ENCODE measurements at places on chromosomes 2 and 18.
A peak's percentile ranks its signal among the peaks of the same experiment; 100 is the strongest.

- no peak for DNase-seq
These were observed 325.4 kb downstream of the ERBB4 start for GRCh38 chr2:212213191-212213590.

GRCh38 chr18:48615566-48616401 is 77.0 kb downstream of the CTIF start:
- no peak for DNase-seq

DNA sequence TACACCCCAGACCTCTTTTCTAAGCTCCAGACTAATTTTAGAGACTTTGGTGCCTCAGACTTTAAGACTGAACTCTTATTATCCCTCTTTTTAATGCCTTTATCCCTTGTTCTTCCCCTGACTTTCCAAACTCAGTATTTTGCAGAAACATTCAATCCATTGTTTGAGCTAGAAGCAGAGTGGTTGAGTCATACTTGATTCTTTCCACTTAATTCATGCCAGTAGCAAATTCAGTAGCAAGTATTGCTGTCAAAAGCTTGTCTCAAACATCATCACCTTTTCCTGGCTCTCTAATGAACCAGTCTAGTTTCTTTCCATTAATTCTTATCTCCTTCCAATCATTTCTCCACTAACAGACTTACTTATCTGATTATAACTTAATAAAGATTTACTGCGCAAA is 699.7 kb upstream of the ZNF804A start:
- no peak for DNase-seq

GRCh38 chr2:46469116-46469515 is 10.2 kb upstream of the TMEM247 start:
- DNase-seq, result no peak

DNA sequence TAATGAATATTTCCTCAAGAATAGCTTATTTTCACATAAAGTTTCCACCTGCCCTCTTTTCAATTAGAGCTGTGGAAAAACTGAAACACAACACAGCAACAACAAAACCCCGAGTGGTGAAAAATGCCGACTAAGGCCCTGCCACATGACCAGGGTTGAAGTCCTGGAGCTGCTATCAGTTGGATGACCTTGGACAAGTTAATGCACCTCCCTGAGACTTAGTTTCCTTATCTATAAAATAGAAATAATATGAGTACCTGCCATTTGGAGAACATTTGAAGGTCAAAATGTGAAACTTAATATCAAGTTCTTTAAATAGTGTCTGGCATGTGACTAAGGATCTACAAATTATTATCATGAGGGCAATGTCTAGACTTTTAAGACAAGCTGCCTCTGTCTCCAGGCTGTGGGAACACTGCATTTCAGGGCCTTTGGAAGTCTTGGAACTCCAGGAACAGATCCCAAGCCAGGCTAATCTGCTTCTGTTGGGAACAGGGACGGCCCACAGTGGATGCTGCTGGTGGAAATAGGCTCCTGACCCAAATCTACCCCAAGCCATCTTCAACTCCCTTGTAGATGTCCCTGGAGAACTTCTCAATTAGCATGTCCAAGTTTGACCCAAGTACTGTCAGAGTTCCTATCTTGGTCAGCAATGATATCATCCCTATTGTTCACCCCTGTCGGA is 42.0 kb upstream of the TRIB2 start:
- DNase-seq, result no peak

- DNase-seq, result no peak
These were observed 153.0 kb downstream of the ICOS start for GRCh38 chr2:204089574-204089973.

- no peak for DNase-seq
These were observed 99.9 kb downstream of the CLIP4 start for GRCh38 chr2:29215073-29215472.

- no peak for DNase-seq
These were observed 3.2 kb downstream of the GLI2 start for GRCh38 chr2:120738786-120739437.

- no peak for DNase-seq
These were observed 42.7 kb downstream of the CYP26B1 start for GRCh38 chr2:72104821-72105588.

- peak; percentile 60 for DNase-seq
These were observed 48.1 kb downstream of the TMEM185B start for GRCh38 chr2:120174963-120175581.

- no peak for DNase-seq
These were observed 415.9 kb downstream of the EPHA4 start for GRCh38 chr2:221156062-221156734.

DNA sequence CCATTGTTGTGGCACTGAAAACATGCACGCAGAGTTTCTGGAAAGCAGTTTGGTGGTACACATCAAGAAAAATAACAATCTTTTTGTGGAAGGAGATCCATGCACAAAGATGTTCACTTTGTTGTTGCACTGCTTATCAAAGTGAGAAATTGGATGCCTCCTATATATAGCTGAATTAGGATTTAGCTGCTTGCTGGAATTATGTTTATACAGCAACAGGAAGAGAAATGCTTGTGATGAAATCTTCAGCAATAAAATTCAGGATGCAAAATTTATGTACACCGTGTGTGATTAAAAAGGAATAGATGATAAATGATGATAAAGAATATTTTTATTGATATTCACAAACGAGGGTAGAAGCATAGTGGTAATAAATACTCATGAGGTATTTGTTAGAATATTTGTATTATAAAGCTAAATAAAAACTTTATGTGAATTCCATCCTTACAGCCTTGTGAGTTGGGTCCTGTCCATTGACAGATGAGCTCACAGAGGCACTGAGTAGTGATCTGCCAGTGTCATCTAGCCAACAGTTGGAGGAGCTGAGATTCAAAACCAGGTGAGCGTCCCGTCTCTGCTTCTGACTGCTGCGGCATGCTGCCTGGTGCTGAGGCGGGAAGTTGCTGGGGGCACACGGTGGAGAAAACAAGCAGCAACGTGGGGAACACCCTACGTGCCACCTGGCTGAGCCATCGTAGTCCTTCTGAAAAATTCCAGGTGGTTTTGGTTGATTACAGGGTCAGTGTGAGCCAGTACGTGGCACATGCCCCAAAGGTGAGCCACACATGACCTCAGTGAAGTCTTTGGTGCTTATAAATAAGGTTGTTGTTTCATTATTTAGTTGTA is 80.2 kb downstream of the ASAP2 start:
- no peak for DNase-seq

DNA sequence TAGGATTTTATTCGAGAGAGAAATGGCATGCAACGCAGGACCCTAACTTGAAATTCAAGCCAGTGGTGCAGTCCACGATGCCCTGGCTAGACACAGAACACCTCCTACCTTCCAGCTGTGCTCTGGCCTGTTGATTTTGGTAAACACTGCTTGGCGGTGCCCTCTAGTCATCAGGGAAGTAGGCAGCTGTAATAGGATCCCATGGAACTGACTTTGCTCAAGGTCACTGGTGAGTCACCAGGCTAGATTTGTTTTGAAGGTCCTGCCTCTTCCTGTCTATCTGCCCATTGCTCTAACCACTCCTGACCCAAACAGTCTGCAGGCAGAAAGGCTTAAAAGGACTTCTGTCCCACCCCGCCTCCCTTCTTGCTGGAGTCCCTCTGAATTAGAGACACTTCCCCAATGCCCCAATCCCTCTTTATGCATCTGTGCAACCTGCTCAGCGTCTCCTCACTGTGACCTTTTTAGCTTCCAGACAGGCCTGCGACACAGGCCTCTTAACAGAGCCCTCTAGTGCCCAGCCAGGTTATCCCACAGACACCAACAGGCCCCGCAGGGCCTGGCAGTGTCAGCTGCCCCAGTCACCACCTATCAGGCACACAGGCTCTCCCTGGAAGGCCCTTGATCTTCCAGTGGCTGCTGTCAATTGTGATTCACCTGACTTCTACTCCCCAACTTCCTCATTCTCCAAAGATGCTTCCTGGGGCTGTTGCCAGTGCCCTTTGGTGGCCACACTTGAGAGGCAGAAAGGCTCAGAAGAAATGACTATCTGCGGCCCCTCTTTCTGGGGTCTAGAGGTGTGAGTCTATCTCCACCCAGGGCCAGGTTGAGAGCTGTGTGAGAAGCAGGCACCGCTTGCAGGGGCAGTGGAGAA is 5.2 kb downstream of the TMEM127 start:
- DNase-seq, result peak; percentile 87

DNA sequence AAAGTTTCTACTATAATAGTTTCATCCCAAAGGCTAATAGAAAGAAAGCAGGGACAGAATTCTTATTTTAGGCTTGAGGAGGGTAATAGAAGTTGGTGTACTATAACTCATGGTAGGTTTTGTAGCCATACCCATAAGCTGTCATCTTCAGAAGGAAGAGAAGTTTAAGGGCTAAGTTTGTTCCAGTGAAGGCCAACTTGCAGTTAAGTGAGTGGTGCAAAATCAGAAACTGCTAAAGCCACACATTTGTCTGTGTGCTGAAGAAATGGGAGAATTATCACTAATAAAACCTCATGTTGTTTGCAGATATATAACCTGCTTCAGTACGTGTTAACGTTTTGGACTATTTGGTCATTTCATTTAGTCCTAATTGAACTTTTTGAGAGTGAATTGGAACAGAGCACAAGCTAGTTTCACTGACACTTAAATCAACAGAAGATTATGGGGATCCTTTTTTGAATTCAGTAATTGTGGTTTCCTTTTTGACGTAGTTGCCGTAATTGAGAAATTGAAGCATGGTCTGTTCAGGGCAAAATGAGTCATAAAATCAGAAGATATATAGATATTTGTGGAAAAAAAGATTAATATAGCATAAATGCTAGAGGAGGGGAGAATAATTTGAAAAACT is 69.1 kb downstream of the PHLPP1 start:
- DNase-seq, result peak; percentile 69

GRCh38 chr2:32806857-32807256 is 139.9 kb upstream of the LTBP1 start:
- no peak for DNase-seq

DNA sequence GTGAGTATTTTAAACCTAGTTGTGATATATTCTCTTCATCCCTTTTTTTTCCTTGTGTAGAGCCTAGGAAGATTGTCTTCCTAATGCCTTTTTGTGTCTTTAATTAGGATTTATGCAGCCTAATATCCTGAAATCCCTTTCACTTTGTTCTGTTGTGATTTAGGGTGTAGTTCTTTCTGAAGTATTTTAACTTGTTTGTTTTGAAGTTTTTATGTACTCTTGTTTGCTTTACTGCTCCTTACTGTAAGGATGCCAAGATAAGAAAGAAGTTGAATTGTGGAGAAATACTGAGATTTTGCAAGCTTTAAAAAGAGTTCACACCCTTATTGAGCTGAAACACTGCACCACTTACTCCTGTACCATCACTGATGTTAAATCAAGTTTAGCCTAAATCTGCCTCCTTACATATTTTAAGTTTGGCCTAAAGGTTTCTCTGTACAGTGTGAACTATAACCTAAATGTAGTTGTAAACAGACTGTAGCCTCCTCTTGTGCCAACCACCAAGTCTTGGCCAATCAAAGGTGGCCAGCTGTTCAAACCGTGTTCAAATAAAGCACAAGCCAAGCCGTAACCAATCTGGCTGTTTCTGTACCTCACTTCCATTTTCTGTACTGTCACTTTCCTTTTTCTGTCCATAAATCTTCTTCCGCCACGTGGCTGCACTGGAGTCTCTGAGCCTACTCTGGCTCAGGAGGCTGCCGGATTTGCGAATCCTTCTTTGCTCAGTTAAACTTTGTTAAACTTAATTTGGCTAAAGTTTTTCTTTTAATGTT is 17.7 kb upstream of the ACOXL start:
- no peak for DNase-seq

- DNase-seq, result no peak
These were observed 19.0 kb downstream of the AFTPH start for GRCh38 chr2:64543008-64543697.
